Inflammatory macrophage treated with lipopolysaccharide for 1 hour (primary cell): ENCODE measurements at places on chromosomes 12 and 14.

DNA sequence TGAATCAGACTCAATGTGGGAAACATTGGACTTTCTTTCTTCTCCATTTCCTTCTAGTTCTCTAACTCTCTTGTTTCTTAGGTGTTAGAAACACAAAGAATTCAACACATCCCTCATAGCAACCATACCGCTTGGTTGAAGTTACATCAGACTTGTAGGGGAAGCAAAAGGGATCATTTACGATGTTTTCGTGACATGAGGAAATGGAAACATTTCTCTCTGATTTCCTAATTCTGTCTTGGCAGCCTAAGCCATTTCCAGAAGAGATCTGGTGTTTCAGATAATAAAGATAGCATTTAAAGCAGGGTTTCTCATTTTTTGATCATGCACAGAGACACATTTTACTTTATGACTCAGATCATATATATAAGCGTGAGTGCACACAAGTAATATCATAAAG is 202.0 kb downstream of the TMEM132C start:
- DNase-seq = no peak

- no peak for DNase-seq
Measured at GRCh38 chr12:84043355-84043754, 869.2 kb downstream of the SLC6A15 start.

GRCh38 chr14:98259881-98260280 is 1012.1 kb downstream of the BCL11B start:
- no peak for DNase-seq

DNA sequence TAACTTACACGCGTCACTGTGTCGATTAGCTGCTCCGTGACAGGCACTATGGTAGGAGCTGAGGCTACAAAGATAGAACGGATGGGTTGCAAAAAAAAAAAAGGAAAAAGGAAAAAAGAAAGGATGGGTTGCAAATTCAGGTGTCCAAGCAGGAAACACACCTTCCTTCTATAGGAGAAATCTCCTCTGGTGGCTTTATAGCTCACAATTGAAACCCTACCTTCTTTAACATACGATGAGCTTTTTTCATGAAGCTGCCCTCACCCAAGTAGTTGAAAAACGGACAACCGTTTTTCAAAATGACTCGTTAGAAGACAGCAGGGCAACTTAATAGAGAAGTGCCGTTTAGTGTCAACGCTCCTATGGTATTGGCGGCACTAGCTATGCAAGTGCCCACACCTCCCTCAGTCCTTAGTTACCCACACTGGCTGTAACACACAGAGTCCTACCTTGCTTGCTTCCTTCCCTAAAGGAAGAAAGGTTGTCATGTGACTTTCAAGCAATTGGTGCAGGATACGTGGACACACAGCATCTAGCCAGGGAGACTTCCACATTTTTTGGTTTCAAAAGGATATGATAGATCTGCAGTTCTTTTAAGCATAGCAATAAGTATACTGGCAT is 682 bp upstream of the TRIP11 start:
- DNase-seq = peak; percentile 34

DNA sequence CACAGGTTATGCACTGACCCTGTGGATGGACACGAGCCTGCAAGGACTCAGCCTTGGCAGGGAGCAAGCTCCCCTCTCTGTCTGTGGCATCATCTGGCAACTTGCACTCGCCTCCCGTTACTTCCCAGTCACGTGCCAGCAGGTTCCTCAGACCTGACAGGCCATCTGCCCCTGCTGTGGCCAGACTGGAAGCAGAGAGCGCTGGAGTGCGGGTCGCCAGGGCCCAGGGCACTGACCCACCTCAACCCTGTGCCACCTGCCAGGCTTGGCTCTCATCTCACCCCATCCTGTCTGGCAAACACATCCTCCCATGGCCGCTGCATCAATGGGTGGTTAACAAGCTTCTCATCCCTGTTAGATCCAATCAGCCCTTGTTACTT is 28.4 kb downstream of the SLC6A12 start:
- no peak for DNase-seq

GRCh38 chr12:91781114-91781513 is 364.5 kb downstream of the BTG1 start:
- no peak for DNase-seq

- DNase-seq = no peak
Measured at GRCh38 chr14:76768671-76769500, 7.6 kb downstream of the VASH1 start.

GRCh38 chr12:127962303-127962702 is 304.7 kb upstream of the TMEM132C start:
- no peak for DNase-seq
